LHCN-M2 (cell line): ENCODE measurements at places on chromosomes 7 and 10. TPM values are rescaled to one million over a fixed set of nuclear protein-coding genes. Genes with fewer than 3 reads are reported as not detected.

The CH25H gene
- total RNA-seq, result 0.06 TPM in 2 replicates

The RGS10 gene
- total RNA-seq, result 19.9 and 26.0 TPM in 2 replicates

The MMD2 gene
- total RNA-seq, result not detected in 2 replicates

GRCh38 chr10:88668465-88668864, 4.2 kb downstream of the LIPF start:
- DNase-seq, result no peak

DNA sequence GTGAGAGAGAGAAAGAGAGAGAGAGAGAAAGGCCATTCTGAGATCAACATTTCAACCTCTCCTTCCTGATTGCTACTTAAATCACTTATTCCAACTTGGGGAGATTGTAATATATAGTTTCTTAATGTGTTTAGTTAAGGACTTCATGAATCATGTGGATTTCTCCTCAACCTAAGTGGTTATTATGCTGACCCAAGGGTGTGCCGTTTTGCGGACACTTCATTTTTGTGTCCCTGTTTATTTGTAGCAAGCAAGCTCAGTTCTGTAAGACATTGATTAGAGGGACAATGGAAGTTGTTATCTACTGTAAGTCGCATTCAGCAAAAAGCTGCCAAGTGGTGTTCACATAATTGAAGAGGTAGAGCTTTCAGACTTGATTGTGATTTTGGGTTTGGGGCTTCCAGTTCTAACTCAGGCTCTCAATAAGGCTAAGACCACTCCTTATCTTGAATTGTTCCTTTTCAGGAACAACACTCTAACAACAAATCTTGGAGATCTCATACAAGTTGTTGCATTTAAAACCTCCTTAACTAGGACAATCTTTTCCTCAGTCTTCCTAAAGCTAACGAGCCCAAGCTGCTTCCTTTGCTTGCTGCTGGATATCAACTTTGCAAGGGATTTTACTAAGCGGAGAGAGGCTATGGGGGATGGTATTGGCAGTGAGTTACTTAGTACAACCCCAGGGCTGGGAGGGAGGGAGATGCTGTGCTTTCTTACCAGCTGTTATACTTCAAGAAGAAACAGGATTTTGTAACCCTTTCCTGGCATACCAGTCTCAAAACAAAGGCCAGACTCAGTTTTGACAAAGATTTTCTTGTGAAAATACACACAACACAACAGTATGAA, 19.8 kb upstream of the COL1A2 start:
- DNase-seq, result peak; percentile 99

GRCh38 chr10:3714531-3714930, 70.5 kb downstream of the KLF6 start:
- no peak for DNase-seq

GRCh38 chr10:70714951-70715350, 42.6 kb downstream of the ADAMTS14 start:
- no peak for DNase-seq

DNA sequence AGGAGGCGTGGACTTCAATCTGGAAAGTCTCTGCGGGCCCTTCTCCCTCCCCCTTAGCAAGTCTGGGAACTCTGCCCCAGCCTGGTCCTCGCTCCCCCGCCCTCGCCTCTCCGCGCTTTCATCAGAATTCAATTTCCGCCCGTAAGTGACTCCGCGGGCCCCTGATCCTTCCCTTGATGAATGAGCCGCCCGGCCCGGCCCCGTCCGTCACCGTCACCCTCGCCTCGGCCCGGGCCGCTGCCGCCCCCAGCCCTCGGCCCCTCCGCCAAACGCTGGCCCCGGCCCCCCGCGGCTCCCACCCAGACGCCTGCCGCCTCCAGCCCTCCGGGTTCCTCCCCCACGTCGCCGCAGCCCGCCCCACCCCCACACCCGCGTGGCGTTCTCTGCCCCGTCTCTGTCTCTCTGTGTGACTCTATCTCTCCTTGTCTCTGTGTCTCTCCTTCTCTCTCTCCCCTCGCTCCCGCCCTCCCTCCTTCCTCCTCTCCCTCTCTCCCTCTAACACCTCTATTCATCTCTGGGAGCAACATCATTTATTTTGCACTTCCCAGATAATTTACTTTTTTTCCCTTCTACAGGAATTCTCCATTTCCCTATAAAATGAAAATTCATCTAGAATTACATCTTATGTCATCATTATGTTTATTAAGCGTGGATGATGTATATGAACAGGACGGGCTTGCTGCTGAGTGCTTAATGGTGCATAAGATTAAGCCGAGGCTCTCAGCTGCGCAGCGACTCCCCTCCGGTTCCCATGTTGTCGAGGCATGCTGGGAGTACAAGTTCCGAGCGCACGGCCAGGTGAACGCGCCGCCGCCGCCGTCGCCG, 91.2 kb upstream of the PAX2 start:
- no peak for DNase-seq

DNA sequence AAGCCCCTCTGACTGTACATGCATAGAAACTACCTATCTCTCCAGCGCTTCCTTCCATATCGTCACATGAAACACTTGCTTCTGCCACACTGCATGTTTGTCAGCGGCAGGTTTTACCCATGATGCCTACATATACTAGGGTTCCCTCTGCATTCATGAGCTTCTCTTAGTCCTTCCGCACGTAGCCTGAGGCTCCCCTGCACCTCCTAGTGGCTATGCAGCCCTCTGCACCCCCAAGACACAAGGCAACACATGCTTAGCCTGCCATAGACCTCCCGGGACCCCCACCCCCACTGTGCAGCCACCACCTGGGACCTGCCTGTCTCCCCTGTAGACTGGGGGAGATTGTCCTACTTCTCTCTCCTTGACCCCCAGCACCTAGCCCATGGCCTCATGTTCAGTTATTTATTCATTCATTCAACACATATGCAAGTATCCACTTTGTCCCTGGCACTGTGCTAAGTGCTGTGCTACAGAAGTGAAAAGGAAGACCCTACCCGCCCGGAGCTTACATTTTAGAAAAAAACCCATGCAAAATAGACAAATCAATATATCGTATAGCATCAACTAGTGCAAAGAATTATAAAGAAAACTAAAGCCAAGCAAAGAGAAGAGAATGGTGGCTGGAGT, 23.5 kb downstream of the TMEM273 start:
- no peak for DNase-seq

GRCh38 chr7:40348126-40348728, 213.4 kb downstream of the SUGCT start:
- DNase-seq, result no peak

The LGI1 gene
- not detected in 2 replicates for total RNA-seq

- DNase-seq, result peak; percentile 86
Observed at GRCh38 chr10:89283936-89284475, 17.8 kb upstream of the IFIT2 start.

The MYOF gene
- total RNA-seq, result 164 and 242 TPM in 2 replicates

GRCh38 chr7:908159-908581, 31.8 kb downstream of the GET4 start:
- DNase-seq, result no peak

DNA sequence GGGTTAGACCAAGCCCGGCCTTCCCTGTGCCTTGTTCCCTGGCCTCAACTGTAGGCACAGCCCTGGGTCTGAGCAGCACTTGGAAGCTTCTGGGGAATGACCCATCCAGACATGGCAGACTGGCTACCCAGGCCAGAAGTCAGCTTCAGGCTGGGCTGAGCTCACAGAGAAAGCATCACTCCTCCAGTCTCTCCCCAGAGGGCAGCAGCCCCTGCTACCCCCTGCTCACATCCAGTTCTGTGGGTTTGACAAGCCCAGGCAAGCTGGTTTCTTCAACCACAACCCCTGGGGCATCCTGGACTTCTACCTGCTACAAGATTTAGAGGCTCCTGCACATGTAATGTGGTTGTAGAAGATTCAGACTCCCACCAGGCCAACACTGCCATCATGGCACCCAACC, 9.0 kb downstream of the C10orf71 start:
- no peak for DNase-seq

GRCh38 chr10:132397671-132398565, 918 bp downstream of the PWWP2B start:
- peak; percentile 59 for DNase-seq

- peak; percentile 5 for DNase-seq
Observed at GRCh38 chr10:114110174-114110972, 63.6 kb downstream of the CCDC186 start.

- DNase-seq, result no peak
Observed at GRCh38 chr7:2968176-2968575, 75.5 kb downstream of the CARD11 start.

DNA sequence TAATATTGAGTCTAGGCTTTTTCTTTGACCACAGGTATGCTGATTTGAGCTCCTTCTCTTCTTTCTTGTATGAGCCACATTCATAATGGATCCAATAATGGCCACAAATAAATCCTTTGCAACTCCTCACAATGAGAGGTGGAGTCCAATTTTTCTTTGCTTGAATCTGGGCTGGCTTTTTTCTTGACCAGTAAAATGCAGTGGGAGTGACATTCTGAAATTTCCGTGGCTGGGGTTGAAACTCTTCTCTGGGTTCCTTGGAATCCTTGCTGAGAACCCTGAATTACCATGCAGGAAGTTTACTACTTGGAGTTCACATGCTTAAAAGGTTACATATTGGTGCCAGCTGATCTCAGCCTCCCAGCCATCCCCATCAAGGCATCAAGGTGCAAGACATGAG, 22.4 kb upstream of the FAM180A start:
- DNase-seq, result no peak

- DNase-seq, result peak; percentile 95
Observed at GRCh38 chr7:44733708-44734481, 14.8 kb upstream of the ZMIZ2 start.

GRCh38 chr10:23432639-23433038, 6.2 kb upstream of the OTUD1 start:
- DNase-seq, result no peak

DNA sequence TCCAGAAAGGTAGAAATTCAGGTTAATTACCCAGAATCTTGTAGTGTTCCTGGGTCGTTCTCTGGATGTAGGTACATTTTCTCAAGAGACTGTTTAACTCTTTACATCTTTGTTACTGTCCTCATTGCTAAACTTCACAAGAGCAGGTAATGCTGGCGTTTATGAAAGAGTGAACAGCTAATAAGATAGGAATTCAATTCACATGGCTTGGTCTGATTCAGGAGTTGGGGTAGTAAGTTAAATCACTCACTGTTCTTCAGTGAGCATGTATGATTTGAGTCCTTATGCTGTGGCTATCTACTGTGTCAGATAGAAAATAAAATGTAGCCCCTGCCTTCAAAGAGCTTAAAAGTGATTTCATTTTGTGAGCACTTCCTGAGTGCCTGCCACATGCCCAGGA, 480.0 kb downstream of the LRMDA start:
- DNase-seq, result no peak

- DNase-seq, result no peak
Observed at GRCh38 chr10:5557799-5558771, 33.3 kb downstream of the CALML3 start.

The DNAH11 gene
- total RNA-seq, result under 0.01 and 0.11 TPM in 2 replicates
